ENCODE measurements at places on chromosomes 7 and 10. TPM values are rescaled to one million over a fixed set of nuclear protein-coding genes. Genes with fewer than 3 reads are reported as not detected.

DNA sequence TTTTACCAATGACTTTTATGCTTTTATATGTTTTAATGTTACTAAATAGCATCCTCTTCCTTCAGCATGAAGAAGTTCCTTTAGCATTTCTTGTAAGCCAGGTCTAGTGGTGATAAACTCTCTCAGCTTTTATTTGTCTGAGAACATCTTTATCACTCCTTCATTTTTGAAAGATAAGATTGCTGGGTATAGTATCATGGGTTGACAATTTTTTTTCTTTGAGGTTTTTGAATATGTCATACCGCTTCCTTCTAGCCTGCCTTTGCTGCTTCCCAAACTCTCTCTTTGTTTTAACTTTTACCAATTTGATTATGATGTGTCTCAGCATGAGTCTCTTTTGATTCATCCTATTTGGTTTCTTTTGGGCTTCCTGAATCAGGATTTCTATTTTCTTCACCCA lies 108.2 kb upstream of the KAT6B start:
- DNase-seq, result no peak

DNA sequence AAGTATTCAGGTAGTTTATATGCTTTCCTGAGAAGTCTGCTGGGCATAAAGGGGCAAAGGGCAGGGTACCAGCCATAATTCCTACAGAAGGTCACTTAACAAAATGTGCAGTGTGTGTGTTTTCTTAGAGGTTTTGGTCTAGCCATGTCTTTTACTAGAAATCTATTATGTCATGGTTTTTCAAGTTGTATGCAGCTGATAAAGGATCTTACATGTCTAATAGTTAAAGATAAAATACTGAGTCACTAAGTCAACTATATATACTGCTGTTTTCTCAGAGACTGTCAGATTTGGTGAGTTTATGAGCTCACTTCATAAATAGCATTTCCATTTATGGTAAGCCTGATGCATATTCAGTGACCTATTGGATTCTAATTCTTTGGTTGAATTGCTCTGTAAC lies 7.7 kb downstream of the CASP2 start:
- no peak for DNase-seq

Gene POU6F2
- polyA plus RNA-seq, result 0.13 TPM

GRCh38 chr7:3201306-3201705 lies 99.7 kb upstream of the SDK1 start:
- DNase-seq, result no peak

DNA sequence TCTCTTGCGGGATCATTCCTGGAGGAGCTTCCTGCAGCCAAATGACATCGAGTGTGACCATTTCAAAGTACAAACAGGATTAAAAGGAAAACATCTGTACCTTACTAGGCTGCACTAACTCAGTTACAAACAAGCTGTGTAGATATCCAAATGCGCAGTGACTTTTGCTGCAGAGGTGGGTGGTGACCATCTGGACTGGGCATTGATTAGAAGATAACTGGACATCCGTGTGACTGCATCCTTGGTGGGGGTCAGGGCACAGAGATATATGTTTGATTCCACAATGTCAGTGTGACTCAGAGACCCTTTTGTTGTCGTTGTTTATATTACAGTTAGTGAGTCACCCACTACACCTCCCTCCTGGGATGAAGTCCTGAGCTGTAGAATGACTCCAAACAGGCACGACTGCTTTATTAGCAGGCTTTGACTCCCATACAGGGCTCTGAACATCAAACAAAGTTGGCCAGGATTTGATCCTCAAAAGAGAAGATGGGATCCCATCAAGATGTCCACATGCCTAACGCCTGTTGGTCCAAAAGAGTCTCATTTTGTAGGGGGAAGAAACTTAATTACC lies 56.7 kb upstream of the SDK1 start:
- no peak for DNase-seq

- DNase-seq, result peak; percentile 41
Observed at GRCh38 chr10:52313256-52313932, 687 bp upstream of the DKK1 start.

DNA sequence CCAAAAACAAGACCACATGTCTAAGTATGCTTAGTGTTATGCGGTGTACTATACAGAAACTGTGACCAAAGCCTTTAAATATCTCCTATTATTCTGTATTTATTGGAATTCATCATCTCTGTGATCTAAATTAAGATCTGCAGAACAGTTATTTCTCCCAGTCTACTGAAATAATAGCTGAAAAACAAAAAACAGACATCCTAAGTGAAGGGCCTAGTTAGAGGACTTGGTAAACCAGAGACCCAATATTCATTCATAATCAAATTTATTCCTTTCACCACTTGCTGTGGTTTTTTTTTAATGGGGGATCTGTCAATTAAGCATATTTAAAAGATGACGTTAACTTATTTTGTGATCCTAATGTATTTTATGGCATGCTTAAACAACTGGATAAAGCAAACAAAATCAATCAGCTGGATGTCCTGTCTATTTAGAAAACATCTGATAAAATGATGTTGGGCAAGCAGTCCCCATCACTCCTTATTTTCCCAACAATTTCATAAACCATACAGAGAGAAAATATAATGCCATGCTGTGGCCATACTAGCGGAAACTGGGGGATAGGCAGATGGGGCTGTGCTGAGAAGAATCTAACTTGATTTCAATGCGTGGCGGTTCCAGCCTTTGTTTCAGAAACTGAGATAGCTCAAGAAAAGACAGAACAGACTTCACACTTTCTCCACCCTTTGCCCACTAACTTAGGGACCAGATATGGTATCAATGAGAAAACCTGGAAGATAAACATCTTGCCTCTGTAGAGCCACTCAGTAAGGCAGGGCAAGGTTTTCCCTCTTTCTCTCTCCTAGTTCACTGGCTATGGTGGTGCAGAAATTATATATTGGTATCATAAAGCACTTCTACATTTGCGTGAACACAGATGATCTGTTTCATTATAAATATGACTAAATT lies 32.9 kb downstream of the ICA1 start:
- DNase-seq, result no peak

GRCh38 chr10:77967611-77968022 lies 41.1 kb upstream of the DLG5 start:
- DNase-seq, result peak; percentile 51

- DNase-seq, result no peak
Observed at GRCh38 chr7:2628130-2628482, 3.7 kb upstream of the TTYH3 start.

- no peak for DNase-seq
Observed at GRCh38 chr10:106775127-106775526, 389.4 kb downstream of the SORCS1 start.

GRCh38 chr7:138154661-138155060 lies 78.4 kb downstream of the AKR1D1 start:
- DNase-seq, result no peak

DNA sequence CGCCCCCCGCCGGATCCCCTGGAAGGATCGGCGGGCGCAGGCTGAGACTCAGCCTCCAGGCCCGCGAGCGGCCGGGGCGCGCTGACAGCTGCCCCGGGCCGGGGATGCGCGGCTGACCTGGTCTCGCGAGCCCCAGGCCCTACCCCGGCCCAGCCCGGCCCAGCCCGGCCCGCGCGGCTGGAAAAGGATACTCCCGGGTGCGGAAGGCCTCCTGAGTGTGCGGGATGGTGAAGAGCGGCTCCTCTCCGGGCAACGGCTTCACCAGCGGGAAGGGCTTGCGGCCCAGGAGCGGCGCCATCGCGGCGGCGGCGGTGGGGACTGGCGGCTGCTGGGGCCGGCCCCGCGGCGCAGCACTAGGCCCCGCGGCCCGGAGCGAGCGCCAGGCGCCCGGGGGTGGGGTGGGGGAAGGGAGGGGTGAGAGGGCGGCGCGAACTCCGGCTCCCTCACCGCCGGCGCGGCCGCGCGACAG lies 423 bp downstream of the BAZ1B start:
- DNase-seq, result no peak

Gene CRYGN
- 4.4 TPM for polyA plus RNA-seq

Gene GLI3
- polyA plus RNA-seq, result 14.2 TPM

GRCh38 chr10:17286562-17287550 lies 58.8 kb downstream of the VIM start:
- no peak for DNase-seq

Gene UNCX
- polyA plus RNA-seq, result 20.2 TPM

DNA sequence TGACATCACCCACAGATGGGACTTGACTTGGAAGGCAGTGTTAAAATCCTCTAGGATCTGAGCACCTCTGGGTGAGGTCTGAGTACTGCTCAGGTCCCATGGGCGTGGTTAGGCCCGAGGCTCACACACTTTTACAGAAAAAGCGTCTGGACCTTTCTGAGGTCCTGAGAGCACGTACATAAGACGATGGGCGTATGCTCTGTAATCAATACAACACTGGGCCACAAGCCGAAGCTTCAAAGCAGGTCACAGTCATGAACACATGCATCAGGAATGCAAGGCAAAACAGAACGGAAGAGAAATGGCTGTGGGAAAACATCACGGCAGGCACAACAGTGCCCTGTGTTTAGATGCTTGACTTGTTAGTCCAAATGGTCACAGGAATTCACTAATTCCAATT lies 112.2 kb downstream of the LARP4B start:
- no peak for DNase-seq
